ENCODE measurements at places on chromosomes 6 and 20.

GRCh38 chr6:99882128-99882702, 111.8 kb downstream of the MCHR2 start:
- no peaks in the 10 kb centered on the region for H3K36me3 ChIP-seq
- DNase-seq, result no peak
- no peaks in the 10 kb centered on the region for H3K4me1 ChIP-seq
- no peaks in the 10 kb centered on the region for H3K27me3 ChIP-seq
- H3K27ac ChIP-seq, result no peak overlapping the region

- no peaks in the 10 kb centered on the region for H3K27me3 ChIP-seq
- no peaks in the 10 kb centered on the region for H3K4me1 ChIP-seq
- no peaks in the 10 kb centered on the region for H3K36me3 ChIP-seq
- H3K27ac ChIP-seq, result no peak overlapping the region
- no peak overlapping the region for H3K4me3 ChIP-seq
Observed at GRCh38 chr6:39040080-39040673, 8.4 kb upstream of the GLP1R start.

DNA sequence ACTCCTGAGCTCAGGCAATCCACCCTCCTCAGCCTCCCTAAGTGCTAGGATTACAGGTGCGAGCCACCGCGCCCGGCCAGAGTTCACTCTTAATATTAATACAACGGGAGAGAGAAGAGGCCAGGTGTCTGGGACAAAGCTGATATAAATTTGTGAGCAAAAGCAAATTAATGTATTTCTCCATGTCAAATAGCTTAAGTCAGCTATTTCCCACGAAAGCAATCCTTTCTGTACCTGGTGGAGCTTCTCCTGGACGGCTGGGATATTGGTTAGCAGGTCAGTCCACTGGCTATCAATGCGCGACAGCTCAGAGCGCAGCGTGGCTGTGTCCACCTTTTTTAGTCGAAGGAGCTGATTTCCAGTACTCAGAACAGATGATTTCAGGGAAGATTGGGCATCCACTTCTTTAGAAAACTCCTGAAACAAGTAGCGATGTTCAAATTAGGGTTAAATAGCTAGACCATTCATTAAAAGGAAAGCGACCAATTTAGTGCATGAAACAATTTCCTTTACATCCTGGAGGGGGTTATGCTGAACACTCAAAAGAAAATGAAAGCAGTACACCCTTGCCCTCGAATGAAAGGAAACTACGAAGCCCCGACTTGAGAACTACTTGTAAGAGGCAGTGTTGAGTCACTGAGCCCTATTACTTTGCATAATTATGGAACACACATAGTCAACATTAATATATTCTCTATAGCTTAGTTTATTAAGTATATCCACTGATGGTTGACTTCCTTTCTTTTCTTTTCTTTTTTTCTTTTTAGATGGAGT, 403.4 kb downstream of the SYNE1 start:
- H3K27ac ChIP-seq, result peak overlapping the region; percentile 29
- H3K4me3 ChIP-seq, result no peak overlapping the region
- peaks cover 46% of the 10 kb centered on the region for H3K36me3 ChIP-seq
- DNase-seq, result no peak
- no peaks in the 10 kb centered on the region for H3K27me3 ChIP-seq

DNA sequence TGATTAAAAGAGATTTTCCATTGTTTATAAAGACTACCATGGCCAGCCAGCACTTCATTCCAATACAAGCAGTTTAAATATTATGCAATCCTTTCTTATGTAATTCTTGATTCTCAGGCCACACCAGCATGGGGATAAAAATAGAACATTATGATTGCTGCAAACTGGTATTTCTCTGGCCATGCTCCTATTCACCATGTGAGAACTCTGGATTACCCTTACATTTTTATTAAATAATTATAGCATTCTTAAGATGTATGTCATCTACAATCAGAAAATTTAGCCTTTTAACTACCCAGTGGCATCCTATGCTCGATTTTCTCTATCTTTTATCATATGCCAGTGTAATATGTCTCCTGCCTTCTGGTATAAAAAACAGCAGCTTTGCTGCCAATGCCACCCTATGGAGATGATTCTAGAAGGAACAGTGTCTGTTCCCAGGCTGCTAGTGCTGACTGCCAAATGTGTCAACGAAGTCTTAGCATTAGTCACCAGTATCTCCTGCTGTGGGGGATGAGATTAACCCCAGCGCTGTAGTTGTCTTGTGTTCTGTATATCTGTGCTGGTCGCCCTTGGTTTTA, 501.4 kb downstream of the BCKDHB start:
- H3K4me1 ChIP-seq, result peaks cover 13% of the 10 kb centered on the region
- no peaks in the 10 kb centered on the region for H3K36me3 ChIP-seq
- no peak overlapping the region for H3K4me3 ChIP-seq
- DNase-seq, result no peak

DNA sequence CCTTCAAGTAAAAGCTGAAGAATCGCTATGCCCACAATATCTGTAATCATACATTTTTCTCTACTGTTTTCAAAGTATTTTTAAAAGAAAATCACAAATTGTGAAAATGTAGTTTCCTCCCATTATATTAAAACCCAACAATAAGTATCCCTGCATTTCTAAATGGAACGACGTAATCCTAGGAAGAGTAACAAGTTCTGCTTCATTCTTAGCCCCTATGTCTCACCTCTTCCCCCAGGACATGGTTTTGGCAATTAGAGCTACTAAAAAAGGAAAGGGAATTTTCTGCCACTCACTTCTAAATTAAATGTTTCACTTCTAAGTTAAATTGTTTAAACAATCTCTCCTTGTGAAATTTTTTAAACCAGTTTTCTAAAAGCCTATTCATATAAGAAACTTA, 47.4 kb downstream of the TBPL1 start:
- no peak overlapping the region for H3K27ac ChIP-seq
- H3K4me1 ChIP-seq, result peaks cover 40% of the 10 kb centered on the region
- DNase-seq, result no peak
- H3K36me3 ChIP-seq, result no peaks in the 10 kb centered on the region
- H3K4me3 ChIP-seq, result no peak overlapping the region

DNA sequence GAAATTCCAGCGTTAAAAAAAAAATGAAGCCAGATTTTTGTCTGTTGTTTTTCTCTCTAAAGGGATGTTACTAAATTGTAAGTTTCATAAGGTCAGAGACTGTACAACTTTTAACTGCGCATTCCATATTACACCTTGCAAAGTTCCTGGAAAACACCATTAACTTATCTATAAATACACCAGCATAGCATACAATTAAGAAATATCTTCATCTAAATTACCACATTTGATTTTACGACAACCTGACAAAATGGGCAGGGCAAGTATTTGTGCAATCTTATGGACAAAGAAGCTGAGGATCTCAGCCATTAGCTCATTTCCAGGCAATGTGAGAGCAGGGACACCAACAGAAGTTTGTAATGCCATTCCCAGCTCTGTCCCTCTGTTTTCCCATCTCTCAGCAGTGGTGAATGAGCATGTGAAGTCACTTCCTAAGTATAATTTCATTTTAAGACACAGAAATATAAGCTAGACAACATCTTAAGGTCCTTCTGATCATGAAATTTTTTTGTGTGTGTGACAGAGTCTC, 12.9 kb upstream of the GCM1 start:
- H3K27ac ChIP-seq, result no peak overlapping the region
- H3K36me3 ChIP-seq, result no peaks in the 10 kb centered on the region
- no peaks in the 10 kb centered on the region for H3K27me3 ChIP-seq
- no peaks in the 10 kb centered on the region for H3K4me1 ChIP-seq

DNA sequence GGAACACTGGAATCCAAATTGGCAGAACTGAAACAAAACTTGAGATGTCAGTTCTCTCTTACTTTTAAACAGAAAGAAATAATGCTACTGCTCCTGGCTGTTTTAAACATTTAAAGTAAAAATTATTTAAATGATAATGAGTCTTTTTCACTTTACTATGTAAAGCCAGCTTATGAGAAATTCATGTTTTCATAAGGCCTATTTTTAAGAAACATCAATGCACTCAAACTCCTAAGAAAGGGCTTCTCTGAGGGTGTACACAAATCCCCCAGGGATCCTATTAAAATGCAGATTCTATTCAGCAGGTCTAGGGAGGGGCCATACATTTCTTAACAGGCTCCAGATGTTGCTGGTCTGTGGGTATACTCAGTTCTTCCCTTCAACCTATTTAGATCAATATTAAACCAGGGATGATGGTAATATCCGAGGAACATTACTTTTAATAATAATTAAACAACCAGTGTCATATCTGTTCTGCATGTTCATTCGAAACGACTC, 2.3 kb downstream of the FERMT1 start:
- peaks cover 4% of the 10 kb centered on the region for H3K4me1 ChIP-seq
- no peak for DNase-seq
- no peak overlapping the region for H3K27ac ChIP-seq
- H3K27me3 ChIP-seq, result no peaks in the 10 kb centered on the region
- no peaks in the 10 kb centered on the region for H3K36me3 ChIP-seq

- H3K4me3 ChIP-seq, result no peak overlapping the region
- H3K36me3 ChIP-seq, result no peaks in the 10 kb centered on the region
- no peak overlapping the region for H3K27ac ChIP-seq
- no peaks in the 10 kb centered on the region for H3K27me3 ChIP-seq
Observed at GRCh38 chr6:149332602-149333265, 15.2 kb downstream of the TAB2 start.

- no peak overlapping the region for H3K27ac ChIP-seq
- no peaks in the 10 kb centered on the region for H3K27me3 ChIP-seq
- no peaks in the 10 kb centered on the region for H3K4me1 ChIP-seq
- DNase-seq, result no peak
- no peak overlapping the region for H3K4me3 ChIP-seq
- H3K36me3 ChIP-seq, result no peaks in the 10 kb centered on the region
Observed at GRCh38 chr6:104704191-104704590, 155.5 kb downstream of the HACE1 start.

DNA sequence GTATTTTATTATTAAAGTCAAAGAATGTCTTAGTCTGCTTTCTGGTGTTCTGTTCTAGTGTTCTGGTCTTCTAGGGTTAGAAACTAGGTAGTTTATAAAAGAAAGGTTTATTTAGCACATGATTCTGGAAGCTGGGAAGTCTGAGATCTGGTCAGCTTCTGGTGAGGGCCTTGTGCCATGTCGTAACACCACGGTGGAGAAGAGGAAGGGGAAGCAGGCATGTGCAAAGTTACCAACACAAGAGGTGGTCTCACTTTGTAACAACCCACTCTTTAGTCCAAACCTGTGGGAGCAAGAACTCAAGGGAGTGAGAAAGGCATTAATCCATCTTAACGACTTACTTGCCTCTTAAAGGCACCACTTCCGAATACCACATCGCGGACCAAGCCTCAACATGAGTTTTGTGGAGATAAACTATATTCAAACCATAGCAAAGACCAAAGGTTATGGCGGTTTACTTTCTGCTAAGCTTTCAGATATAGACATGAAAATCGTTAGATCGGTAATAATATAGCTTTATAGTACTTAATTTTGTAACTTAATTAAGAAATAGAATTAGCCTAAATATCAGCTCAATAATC, 99.4 kb downstream of the NCOA3 start:
- H3K27ac ChIP-seq, result no peak overlapping the region
- no peaks in the 10 kb centered on the region for H3K36me3 ChIP-seq
- H3K4me3 ChIP-seq, result no peak overlapping the region
- H3K4me1 ChIP-seq, result peaks cover 4% of the 10 kb centered on the region
- no peak for DNase-seq
- H3K27me3 ChIP-seq, result no peaks in the 10 kb centered on the region

GRCh38 chr6:152355166-152355565, 282.0 kb downstream of the SYNE1 start:
- H3K27me3 ChIP-seq, result no peaks in the 10 kb centered on the region
- DNase-seq, result no peak
- H3K36me3 ChIP-seq, result peaks cover 55% of the 10 kb centered on the region
- peaks cover 6% of the 10 kb centered on the region for H3K4me1 ChIP-seq
- no peak overlapping the region for H3K27ac ChIP-seq

- no peaks in the 10 kb centered on the region for H3K36me3 ChIP-seq
- no peak overlapping the region for H3K27ac ChIP-seq
- H3K27me3 ChIP-seq, result no peaks in the 10 kb centered on the region
- no peak overlapping the region for H3K4me3 ChIP-seq
- no peak for DNase-seq
- H3K4me1 ChIP-seq, result no peaks in the 10 kb centered on the region
Observed at GRCh38 chr6:139556532-139556931, 182.1 kb upstream of the CITED2 start.

DNA sequence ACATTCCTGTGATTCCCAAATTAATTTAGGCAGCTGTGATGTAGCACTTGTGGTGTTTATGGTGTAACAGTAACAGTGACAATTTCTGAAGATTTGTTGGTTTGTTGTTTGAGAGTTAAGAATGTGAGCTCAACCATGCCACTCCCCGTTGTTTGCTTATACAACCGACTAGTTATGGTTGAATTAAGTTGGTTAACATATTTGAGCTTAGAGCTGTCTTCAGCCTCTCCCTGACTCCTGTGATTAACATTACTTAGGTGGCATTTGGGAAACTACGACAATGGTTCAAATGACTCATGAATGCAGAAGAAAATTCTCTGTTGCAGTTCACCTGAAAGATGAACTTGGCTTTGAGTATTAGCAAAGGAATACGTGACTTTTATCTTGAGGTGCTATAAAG, 35.9 kb upstream of the PRL start:
- no peaks in the 10 kb centered on the region for H3K27me3 ChIP-seq
- no peaks in the 10 kb centered on the region for H3K36me3 ChIP-seq
- no peak overlapping the region for H3K4me3 ChIP-seq
- H3K27ac ChIP-seq, result no peak overlapping the region

DNA sequence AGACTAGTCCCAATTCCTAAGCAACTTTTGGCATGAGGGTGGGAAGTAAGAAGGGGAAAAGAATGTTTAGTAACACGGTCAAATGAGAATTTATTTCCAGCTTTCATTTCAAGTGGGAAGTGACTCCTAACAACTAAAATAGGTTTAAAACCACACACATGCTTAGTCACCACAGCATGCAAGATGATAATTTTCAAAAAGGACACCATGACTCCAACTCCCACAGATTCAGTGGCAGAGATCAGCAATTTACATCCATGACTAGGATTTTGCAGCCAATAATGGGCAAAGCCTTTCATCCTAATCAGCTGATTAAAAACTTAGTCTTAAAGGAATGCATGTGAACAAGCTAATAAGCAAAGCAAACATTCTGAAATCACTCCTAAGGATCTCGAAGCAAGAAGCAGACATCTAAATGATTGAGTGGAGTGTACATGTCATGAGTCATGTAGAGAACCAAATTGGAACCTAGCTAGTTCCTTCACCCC, 48.1 kb upstream of the GCLC start:
- DNase-seq, result no peak
- H3K36me3 ChIP-seq, result no peaks in the 10 kb centered on the region
- no peaks in the 10 kb centered on the region for H3K27me3 ChIP-seq
- H3K4me3 ChIP-seq, result no peak overlapping the region
- H3K27ac ChIP-seq, result no peak overlapping the region

DNA sequence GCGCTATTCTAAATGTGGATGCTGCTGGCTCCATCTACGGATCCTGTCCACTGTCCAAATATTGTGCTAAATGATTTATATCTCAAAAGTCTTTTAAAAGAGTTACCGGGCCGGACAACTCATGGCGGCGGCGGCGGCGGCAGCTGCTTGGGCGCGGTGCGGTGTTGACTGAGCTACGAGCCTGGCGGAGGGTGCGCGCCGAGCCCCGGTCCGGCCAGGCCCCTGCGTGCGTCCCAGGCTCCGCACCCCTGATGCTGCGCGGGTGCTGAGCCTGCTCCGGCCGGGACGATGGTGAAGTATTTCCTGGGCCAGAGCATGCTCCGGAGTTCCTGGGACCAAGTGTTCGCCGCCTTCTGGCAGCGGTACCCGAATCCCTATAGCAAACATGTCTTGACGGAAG, 303.4 kb downstream of the CENPW start:
- H3K4me1 ChIP-seq, result no peaks in the 10 kb centered on the region
- H3K27me3 ChIP-seq, result no peaks in the 10 kb centered on the region
- H3K4me3 ChIP-seq, result no peak overlapping the region
- no peaks in the 10 kb centered on the region for H3K36me3 ChIP-seq

GRCh38 chr6:98833057-98833306, 1.4 kb upstream of the POU3F2 start:
- H3K4me1 ChIP-seq, result peaks cover 16% of the 10 kb centered on the region
- peaks cover 44% of the 10 kb centered on the region for H3K27me3 ChIP-seq
- H3K27ac ChIP-seq, result no peak overlapping the region
- peak overlapping the region; percentile 93 for H3K4me3 ChIP-seq
- no peaks in the 10 kb centered on the region for H3K36me3 ChIP-seq

Data from thoracic aorta (tissue), 2 donors.